ENCODE measurements at places on chromosomes 3 and 15.

DNA sequence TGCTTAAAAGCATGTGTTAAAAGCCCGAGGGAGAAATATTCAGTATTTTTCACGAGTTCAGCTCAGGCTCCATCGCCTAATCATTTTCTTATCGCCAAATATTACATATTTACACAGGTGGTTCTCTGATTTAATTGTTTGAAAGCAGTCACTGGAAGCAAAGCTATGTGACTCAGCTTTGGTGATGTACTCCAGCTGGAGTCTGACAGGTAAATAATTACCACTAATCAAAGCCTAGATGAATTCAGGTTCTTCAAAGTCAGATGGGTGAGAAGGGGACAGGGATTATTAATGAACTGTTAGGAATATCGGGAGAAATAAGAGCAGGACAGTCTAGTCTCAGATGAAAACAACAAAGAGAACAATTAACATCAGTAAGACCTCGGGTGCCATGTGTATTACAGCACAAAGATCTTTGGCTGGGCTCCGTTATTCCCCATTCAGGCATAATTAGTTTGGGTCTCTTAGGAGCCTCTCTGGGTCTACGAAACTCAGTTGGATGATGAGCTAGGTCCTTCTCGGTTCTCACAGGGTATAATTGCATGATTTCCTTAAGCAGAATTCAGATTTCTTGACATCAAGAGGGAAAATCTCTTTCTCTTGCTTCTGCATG, 331.7 kb upstream of the ADAMTS9 start:
- no peak for DNase-seq

- DNase-seq = no peak
Measured at GRCh38 chr15:49044002-49044401, 2.2 kb downstream of the SECISBP2L start.

GRCh38 chr15:44836094-44836493, 99.8 kb downstream of the TRIM69 start:
- DNase-seq = no peak

GRCh38 chr3:182233957-182234356, 522.2 kb downstream of the SOX2 start:
- no peak for DNase-seq

DNA sequence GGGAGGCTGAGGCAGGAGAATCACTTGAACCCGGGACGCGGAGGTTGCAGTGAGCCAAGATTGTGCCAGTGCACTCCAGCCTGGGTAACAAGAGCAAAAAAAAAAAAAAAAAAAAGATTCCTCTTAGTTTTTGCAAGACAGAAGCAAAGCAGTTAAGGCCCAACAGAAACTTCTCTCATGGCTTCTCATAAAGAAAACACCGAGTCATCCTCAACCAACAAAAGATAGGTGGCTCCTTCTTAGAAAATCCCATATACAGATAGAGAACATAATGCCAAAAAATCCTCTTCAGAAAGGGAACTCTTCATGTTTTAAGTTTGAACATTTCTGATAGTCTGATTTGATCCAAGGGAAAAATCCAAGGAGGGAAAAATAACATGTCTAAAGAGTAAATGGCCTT, 12.5 kb upstream of the SKIL start:
- no peak for DNase-seq

GRCh38 chr3:187673012-187673411, 2.8 kb upstream of the SST start:
- DNase-seq = no peak

DNA sequence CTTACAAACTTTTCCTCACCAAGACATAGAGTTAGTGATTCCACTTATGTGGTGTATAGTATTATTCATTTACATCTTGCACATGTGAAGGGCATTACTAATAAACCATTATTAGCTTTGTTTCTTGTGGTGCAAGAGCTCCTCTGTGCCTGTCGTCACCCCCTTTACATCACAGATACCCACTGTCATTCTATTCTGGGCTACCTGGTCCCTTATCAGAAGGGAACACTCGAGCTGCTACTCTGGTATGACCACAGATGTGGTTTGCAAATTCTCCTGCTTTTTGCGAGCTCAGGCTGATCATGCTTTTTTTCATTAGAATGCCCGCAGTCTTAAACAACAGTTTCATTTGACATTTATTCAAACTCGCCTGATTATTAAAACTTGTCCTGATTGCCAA, 13.9 kb upstream of the SENP2 start:
- no peak for DNase-seq

DNA sequence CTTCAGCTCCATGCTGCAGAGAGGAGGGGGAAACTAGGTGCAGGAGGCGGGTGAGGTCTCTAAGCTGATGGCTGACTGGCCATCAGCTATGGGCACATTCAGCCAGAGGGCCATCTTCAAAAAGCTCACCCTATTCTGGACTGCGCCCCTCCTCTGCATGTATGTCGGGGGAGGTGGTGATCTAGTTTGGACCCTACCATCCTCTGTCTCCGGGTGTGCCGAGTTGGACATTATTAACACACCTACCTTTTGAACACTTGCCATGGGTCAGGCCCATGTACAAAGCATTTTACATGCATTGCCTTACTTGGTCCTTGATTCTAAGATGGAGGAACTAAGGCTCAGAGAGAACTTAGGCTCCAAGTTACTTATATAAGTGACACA, 1.4 kb downstream of the NISCH start:
- no peak for DNase-seq

- DNase-seq = no peak
Measured at GRCh38 chr3:141092663-141093062, 41.5 kb downstream of the SPSB4 start.

GRCh38 chr3:14801031-14801430, 17.7 kb upstream of the FGD5 start:
- no peak for DNase-seq

- no peak for DNase-seq
Measured at GRCh38 chr15:74365598-74366445, 1.6 kb downstream of the CYP11A1 start.

DNA sequence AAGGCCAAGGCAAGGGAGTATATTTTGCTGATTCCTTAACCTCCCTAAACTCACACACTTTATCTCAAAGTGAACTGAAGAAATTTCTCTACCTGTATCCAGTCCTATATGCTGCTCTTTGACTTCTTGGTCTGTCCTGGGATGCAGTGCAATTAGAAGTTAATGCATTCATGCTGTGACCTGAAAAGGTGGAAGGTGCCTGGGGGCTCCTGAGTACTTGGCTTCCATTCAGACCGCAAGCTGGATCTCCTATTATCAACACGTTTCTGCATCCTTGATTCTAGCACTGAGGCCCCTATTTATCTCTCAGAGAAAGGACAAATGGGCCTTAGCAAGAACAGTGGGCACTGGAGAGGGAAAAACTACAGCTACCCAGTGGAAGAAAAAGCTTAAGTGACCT, 17.7 kb upstream of the CADPS start:
- DNase-seq = no peak

GRCh38 chr15:88727439-88727838, 75.8 kb upstream of the ACAN start:
- DNase-seq = no peak

DNA sequence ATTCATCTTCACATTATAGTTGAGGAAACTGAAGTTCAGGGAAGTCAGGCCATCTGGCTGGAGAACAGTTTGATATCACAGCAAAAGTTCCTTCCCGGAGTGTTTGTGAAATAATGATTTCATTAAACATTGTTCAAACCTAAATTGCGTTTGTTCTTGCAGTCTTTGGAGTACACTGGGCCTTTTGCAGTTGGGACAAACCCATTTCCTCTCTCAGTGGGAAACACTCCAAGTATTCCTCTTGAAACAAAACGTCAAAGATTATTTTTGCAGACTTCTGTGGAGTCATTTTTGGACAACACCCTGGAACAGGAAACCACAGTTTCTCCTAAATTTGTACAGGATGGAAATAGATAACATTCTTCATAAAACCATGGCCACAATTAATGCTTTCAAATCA, 287.5 kb downstream of the PTPRG start:
- no peak for DNase-seq

DNA sequence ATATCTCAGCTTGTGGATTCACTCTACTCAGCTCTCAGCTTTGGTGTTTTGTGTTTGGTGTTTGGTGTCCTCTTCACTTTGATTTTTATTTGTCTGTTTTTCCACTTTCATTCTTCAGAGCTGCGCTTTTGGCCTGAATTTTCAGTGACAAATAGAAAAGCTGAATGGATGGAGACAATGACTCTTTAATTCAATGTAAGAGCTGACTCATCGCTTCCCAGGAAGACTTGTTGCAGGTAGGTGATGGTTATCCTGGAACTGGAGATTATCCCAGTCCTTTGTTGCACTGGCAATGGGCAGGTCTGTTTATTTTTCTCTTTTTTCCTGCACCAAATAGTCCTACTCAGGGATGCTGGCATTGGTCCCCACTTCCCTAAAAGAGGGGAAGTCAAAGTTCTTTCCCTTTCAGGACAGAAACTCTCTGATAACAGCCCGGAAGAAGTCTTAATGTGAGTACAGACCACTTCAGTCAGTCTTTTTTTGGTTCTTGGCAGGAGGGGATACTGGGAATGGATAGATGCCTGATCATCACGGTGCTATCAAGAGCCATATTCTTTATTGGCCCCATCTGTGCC, 12.4 kb upstream of the AEN start:
- no peak for DNase-seq

DNA sequence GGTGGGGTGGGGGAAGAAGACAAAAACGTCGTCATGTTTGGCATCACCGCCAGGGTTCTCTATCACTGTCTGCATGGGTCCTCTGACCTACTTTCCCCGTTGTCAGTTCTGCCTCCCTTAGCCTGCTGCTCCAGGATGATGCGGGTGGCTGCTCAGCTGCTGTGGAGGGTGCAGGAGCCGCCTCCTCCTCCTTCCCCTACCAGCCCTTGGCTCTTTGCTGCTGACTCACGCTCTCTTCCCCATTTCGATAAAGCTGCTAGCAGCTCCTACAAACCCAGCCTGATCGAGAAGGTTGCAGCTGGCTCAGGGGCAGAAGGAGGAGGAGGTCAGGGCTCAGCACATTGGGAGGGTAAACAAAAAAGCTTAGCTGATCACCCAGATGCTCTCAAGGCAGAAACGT, 49.5 kb upstream of the SEC13 start:
- DNase-seq = no peak

DNA sequence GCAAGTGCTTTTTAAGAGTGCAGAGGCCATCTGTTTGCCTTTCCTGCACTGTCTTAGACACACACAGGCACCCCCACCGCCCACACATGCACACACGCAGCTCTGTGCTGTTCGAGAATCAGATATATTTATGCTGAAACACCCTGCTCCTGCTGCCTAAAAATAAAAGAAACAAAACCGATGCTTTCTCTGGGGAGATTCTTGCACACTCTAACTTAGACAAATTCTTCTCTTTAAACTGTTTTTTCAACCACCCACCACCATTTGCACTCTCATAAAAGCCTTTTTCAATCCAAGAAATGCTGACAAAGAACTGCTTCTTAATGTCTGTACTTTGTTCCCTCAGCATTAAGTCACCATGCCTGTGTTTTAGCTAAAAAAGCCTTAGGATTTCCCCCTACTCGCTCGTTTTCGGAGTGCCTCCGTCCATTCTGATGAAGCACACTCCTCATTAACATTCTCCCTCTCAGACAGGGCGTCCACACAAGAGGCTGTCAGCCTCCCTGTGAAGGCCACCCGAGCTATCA, 26.2 kb downstream of the SLC12A8 start:
- no peak for DNase-seq

DNA sequence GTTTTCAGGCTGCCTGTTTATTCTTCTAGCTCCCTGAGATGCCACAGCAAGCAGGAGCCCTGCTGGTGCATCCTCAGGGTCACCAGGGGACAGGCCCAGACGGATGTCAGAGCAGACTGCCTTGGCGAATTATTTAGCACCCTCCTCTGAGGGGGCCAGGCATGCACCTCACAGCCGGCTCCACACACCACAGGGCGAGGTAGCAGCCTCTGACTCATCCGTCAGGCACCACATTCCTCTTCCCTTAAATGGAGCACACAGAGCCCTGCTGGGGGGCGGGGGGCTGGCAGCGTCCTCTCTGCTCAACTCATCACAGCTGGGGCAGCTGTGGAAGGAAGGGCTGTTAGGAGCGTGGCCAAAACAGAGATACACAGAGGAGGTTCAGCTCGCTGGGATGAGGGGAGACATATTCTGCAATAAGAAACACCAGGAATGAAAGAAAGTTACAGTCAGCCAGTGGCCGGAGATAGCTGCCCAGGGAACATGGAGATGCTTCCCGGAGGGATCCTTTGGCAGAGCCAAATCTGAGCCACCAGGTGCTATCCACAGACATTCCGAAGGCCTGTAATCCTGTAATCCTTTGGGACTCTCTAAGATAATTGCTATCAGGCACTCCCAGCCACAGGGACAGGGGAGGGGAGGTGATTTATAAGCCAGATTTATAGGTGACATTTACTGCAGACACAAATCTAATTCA, 13.9 kb upstream of the PRICKLE2 start:
- DNase-seq = no peak
